Prostate gland (tissue), 2 donors: ENCODE measurements at places on chromosomes 1 and 21. TPM values are rescaled to one million over a fixed set of nuclear protein-coding genes. Genes with fewer than 3 reads are reported as not detected.
A peak's percentile ranks its signal among the peaks of the same experiment; 100 is the strongest.

DNA sequence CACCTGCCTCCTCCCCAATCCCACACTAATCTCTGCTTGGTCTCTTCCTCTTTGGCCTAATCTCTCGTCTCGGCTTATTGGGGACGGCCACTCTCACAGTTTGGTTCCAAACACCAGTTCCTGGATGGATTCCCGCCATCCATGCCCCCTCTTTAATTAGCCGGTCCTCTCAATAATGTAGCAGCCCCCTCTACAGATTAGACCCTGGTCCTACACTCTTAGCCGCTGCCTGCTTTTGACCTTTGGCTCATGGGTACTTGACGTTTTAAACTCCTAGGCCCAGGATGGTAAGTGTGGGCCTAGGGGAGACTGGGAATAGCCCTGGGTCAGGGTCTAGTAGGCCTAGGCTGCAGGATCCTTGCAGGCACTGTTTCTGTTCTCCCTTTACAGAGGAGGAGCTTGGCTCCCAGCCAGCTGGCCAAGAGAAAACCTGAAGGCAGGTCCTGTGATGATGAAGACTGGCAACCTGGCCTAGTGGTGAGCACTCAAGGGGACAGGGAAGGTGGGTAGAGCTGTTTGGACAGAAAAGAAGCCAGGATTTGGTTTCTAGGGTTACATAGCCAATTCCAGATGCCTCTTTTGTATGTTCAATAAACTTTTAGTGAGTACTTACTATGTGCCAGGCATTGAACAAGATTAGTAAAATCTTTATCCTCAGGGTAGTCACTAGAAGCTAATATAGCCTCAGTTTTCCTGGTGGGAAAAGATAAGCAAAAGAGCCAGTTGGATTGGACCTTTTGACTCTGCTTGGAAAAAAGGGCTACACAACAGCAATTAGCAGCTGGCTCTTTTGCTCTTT, 758 bp downstream of the RAD54L start:
- no peak for DNase-seq

The PPM1J gene
- 16.8 TPM for total RNA-seq

GRCh38 chr1:167551362-167551761, 2.2 kb downstream of the CREG1 start:
- DNase-seq: no peak

The HLCS gene
- total RNA-seq: 40.9 TPM

DNA sequence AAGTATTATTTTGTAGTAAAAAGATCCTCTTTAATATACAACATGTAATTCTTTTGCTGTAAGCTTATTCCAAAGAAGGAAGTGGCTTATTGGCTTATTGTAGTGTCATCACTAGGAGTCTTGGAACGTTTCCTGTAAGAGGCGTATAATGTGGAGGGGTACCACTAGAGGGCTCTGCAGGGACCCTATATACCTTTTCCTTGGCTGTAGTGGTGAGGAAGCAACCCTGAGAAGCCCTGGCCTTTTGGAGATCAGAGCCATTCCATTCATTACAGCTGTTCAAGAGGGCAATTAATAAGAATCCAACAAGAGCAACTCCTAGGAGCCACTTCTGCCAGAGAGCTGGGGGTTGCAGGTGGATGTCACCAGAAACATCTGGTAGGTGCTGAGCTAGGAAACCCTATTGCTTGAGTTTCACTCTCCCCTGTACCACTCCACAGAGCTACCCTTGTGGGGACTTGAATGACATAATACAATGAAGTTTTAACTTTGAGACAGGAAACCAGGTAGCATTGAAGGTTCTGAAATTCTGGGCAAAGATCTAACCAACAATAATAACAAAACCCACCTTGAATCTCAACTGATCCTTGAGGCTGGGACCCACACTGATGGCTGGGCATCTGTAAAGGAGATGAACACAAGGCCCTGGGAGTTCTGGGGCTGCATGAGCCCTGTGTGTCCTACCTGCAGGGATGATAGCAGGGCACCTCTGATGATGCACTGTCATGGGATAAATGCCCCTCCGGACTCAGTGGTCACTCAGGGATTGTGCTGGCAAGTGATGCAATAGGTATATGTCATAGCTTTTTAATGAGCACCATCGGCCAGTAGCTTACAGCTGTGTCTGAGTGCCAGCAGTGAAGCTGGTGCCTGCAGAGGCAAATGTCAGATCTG, 160.2 kb upstream of the COA6 start:
- no peak for DNase-seq

GRCh38 chr1:215407575-215407974, 159.5 kb upstream of the KCTD3 start:
- no peak for DNase-seq

DNA sequence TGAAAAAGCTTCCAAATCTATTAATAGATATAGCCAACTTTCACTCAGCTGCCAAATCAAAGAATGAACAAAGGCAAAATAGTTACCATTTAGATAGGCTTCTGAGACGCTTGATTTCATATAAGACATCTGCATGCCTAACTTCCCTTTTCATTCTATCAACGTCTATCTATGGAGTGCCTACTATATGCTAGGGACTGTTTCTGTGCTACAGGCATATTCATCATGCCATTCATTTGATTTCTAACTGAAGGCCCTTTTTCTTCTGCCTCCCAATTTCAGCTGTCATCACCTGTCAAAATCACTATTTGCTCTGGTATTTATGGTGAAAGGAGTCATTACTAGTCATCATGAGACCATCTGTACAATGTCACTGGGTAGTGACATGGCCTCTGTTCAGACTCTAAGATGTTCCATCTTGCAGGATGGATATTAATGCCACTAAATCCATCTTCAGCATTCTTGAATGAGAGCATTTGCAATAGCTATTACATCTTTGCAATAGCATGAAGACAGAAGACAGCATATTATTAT, 4.3 kb upstream of the KRTAP13-1 start:
- no peak for DNase-seq

The ITGB2 gene
- total RNA-seq: 56.1 TPM

The SORT1 gene
- total RNA-seq: 164 TPM

DNA sequence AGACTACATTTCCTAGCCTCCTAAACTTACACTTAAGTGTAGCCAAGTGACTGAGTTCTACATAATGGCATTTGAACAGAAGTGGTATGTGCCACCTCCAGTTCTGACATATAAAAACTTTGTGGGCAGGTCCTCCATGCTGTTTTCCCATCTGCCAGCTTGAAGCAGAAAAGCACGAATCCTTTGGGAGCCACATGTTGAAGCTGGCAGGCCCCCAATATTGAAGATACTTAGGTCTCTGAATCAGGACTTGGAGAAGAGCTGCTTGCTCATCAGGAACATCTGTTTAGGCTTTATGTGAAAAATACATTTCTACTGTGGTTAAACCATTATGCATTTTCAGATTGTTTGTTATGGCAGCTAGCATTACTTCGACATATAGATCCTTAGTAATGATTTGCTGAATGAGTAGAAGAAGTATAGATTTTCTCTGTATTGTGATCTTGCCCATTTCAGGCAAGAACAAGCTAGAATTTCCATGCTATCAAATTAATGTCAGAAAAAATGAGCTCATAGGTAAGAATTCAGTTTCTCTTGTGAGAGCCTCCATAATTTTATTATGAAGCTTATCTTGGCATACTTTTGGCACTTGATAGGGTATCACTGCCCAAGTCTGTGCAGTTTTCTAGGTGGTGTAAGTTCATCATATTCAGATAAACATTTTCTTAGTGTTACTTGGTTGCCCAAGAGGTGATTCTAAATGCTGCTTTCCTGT, 68.4 kb downstream of the GDAP2 start:
- DNase-seq: no peak

- DNase-seq: peak; percentile 78
Observed at GRCh38 chr1:9435854-9436640, 103.2 kb upstream of the SLC25A33 start.

GRCh38 chr21:23016617-23017016, 2018.4 kb downstream of the NCAM2 start:
- no peak for DNase-seq

The RYR2 gene
- 6.7 TPM for total RNA-seq

- DNase-seq: no peak
Observed at GRCh38 chr1:221669441-221669840, 72.4 kb downstream of the DUSP10 start.

The CR1L gene
- total RNA-seq: not detected

The FAM110D gene
- 3.8 TPM for total RNA-seq

DNA sequence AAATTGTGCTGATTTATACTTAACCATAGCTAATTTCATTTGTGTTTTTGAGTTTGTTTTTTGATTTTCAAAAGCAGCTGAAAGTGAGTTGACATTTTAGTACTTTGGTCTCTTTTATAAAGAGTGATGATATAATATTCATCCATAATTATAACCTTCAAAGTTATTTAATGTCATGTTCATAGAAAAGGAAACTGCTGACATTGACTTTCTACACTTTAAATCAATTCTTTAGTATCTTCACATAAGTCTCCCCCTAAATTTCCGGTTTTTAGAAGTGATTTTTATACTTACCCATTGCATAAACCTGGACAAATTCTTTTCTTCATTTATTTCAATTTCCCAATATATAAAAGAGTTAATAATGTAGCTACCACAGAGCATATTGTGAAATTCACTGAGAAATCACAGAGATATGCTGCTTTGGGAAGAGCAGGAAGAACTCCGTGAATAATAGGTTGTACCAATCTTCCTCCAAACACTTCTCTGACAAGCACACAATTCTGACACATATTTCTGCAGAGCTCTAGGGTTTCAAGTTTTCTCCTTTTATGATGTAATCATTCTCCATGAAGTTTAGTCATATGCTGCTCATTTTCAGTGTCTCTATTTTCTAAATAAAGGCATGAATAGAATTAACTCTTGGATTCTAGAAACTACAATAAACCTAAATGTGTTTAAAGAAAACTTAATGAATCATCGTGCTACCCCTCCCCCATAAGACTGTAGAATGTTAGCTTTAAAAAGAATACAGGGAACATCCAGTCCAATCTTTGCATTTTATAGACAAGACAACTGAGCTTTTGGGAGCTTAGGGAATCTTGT, 25.6 kb upstream of the CDC42BPA start:
- no peak for DNase-seq

DNA sequence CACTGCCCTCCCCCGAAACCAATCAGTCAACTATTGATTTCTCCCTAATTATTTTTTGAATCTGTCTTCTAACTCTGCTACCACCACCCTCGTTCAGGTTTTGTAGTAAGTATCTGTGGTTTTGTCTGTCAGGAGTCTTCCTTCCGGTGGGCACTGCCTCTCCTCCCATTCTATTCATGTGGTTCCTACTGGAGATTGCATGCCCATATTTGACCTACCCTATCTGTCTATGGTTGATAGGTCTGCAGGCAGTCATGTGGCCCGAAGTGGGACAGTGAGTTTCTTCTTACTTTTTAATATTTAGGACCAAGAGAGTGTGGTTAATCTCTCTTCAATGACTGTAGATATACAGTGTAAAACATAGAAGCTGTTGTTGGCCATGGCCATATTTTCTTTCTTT, 17.8 kb upstream of the MAST2 start:
- DNase-seq: no peak

The CD53 gene
- total RNA-seq: 12.2 TPM

The JTB gene
- total RNA-seq: 404 TPM

DNA sequence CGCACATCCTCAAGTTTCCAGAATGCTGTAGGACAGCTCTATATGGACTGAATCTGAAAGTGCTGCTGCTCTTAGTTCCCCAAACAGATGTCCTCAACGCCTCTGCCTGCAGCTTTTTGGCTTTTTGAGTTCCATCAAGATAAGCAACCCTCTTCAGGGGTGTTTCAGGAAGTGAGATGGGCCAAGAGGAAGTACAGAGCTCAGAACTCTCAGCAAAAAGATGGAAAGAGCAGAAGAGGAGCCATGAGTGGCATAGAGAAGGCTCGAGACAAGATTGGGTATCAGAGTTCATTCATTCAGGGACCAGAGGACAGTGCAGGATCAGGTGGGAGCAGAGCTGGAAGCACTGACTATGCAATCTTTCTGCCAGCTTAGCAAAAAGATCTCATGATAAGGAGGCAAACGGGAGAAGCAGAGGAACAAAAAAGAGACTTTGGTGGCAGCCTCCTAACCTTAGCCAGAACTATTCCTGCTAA, at the start of the genes ADORA3 and TMIGD3:
Gene ADORA3 (minus strand): TSS at position 49 of the 476 bp plus-strand sequence. CDS start 279 bp downstream, outside the sequence.
Gene TMIGD3 (minus strand): TSS at position 49 of the 476 bp plus-strand sequence. CDS start 279 bp downstream, outside the sequence.
- DNase-seq: no peak

DNA sequence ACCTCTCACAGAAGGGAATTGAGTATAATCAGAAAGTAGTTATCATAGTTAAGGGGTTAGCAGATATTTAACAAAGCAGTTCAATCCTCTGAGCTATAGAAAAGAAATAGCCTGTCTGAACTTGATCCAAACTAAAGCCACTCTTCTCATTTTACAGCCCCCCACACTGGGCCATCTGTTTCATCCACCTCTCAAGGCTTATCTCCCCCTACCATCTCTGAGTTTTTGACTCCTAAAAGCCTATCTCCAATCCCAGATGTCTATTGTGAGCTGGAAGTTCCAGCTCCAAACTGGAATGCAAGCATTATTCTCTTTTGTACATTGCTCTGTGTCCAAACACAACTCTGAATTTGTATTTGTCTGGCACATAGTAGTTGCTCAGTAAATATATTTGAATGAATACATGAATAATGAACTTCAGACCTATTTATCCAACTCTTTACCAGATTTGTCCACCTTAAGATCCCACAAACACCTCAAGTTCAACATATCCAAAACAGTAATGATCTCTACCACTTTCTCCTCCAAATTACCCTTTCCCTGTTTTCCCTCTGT, 98.1 kb downstream of the PLPP3 start:
- DNase-seq: no peak
